Activated naive CD4-positive, alpha-beta T cell treated with anti-CD3 and anti-CD28 coated beads, Interleukin-2, amount 50 U/mL, for 72 hours (primary cell): ENCODE measurements at places on chromosomes 16 and 17. TPM values are rescaled to one million over a fixed set of nuclear protein-coding genes. Genes with fewer than 3 reads are reported as not detected.

The DHRS7C gene
- total RNA-seq, result not detected

The TBC1D28 gene
- total RNA-seq, result not detected

The GHDC gene
- 10.5 TPM for total RNA-seq

The SAP30BP gene
- 78.8 TPM for total RNA-seq

The ZC3H7A gene
- 108 TPM for total RNA-seq

The PPM1E gene
- 0.07 TPM for total RNA-seq

The NTN3 gene
- total RNA-seq, result not detected

The ATP2A3 gene
- 83.0 TPM for total RNA-seq

The CNTD1 gene
- not detected for total RNA-seq

The CCDC200 gene
- not detected for total RNA-seq

The SLC6A4 gene
- total RNA-seq, result not detected

The YPEL2 gene
- total RNA-seq, result 7.0 TPM

The PPP1R9B gene
- 74.4 TPM for total RNA-seq

The KCNH6 gene
- not detected for total RNA-seq

The RSKR gene
- total RNA-seq, result 29.7 TPM

The KRT14 gene
- not detected for total RNA-seq

The HSD17B1 gene
- 1.7 TPM for total RNA-seq

The MYOCD gene
- not detected for total RNA-seq

GRCh38 chr17:77308861-77309726, 168.3 kb downstream of the SEC14L1 start:
- no peak for DNase-seq

- DNase-seq, result no peak
These were observed 7.7 kb downstream of the SALL1 start for GRCh38 chr16:51143196-51143977.

DNA sequence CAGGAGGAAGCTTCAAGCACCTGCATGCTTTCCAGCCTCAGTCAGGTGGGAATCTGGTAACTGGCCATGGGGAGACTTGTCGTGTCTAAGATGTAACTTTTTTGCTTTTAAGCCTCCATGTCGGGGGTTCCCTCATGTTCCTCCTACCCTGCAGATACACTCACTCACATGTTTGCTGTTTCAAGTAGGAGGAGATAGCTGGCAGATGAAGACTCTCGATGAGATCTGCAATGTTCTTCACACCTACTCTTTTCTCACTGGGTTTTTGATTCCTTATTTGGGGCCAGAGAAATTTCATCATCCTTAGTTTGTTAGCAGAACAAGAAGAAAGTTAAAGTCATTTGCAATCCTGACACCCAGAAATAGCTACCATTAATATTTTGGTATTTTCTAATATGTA, 24.7 kb downstream of the UTP4 start:
- no peak for DNase-seq

DNA sequence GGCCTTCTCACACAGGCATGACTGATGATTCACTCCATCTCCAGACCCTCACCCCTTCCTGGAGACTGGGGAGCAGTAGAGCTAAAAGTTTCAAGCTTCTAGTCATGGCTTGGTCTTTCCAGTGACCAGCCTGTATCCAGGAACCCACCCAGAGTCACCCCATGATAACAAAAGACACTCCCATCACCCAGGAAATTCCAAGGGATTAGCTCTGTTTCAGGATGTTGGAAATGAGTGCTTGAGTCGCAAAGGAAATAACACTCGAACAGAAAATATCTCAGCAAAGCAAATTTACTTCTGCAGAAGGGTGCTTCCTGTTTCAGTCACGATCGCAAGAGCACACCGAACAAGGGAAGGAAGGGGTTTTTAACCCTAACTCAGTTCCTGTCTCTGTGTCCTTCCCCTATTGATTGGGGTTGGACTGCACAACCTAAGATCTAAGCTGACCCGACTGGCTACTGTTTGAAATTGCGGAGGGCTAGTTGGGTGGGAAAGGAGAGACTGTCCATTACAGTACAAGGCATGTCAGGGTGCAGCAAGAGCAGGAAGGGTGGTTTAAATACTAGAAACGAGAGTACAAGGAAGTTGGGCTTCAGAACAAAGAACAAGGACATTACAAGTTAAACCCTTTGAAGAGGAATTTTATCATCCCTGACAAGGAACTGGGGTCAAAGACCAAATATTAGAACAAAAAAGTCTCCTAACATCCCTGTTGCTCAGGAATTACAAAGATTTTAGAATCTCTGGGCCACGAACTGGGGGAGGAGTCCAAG, 224.4 kb upstream of the CACNG5 start:
- no peak for DNase-seq

DNA sequence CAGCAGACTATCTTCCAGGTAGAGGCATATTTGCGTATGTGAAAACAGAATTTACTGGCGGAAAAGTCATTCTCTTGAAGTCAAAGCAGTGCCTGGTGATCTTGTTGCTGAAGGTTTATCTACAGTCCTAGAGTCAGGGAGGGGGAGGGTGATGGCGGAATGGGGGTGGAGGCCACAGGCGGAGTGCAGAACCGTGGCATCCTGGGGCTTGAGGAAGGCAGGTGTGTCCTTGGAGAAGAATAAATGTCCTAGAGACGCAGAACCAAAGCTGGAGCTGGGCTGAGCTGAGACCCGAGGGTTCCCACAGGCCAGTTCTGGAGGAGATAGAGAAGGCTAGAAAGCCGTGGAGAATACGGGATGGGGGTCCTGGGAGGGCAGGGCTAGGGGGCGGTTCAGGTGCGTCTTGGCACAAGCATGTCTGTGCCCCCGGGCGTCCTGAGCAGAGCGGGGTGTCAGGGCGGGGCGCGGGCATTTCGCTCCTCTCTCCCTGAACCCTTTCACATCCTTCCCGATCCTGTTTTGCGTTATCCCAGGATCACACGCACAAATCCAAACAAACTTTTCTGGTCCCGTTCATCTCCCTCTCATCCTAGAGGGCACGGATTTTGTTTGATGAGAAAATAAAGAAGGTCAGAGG, 76.9 kb upstream of the CREBBP start:
- DNase-seq, result no peak

GRCh38 chr16:4487955-4488498, 11.8 kb downstream of the HMOX2 start:
- DNase-seq, result no peak

- no peak for DNase-seq
These were observed 8.4 kb upstream of the SREBF1 start for GRCh38 chr17:17845046-17845775.

DNA sequence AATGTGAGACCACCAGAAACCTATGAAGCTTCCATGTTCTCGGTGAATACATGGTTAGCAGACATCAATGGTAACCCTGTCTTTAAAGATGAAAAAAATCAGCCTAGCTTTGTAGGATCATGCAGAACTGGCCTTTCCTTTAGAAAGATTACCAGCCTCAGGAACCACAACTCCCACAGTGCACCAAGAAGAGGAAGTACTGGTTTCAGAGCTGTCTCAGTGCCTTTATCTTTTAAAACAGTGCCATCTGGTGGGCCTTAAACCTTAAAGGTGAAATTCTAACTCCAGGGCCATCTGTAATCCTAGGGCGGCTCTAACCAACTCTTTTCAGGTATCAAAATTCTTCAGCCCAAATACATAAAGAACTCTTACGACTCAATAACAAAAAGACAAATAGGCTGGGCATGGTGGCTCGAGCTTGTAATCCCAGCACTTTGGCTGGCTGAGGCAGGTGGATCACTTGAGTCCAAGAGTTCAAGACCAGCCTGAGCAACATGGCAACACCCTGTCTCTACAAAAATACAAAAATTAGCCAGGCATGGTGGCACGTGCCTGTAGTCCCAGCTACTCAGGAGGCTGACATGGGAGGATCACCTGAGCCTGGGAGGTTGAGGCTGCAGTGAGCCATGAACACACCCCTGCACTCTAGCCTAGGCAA, 5.4 kb downstream of the ATPAF2 start:
- DNase-seq, result no peak

GRCh38 chr17:7019839-7020519, 2.9 kb upstream of the BCL6B start:
- DNase-seq, result no peak

DNA sequence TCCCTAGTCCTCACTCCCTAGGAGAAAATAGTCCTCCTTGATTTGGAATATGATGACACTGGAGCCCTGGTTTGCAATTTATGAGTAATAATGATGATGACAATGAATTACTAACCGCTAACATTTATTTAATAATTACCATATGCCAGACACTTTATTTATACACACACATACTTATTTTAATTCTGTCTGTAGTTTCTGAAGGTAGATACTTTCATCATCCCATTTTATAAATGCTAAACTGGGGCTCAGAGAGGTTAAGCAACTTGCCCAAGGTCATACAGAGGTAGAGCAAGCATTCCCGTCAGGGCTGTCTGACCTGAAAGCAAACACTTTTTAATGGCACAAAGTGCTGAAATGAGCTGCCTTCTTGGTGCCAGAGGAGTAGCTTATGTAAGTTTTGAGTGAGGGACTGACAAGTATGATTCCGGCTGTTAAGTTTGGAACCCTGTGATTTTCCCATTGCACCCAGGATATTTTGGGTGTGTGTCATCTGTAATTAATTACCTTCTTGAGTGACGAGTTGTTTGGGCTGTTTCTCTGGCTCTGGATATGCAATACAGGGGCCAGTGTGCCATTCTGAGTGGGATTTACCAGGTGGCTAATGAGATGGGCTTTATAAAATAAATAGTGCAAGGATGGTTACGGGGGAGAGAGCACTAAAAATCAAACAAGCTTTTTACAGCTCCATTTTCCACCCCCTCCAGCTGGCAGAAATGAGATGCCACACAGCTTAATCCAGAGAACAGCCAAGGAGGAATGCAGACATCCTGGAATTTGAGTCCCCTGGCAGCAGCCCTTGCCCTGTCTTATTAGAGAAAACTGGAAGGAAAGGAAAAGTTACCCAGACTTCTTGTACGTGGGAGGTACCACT, 211.8 kb downstream of the SNX29 start:
- DNase-seq, result no peak

GRCh38 chr17:80604670-80605010, 60.0 kb downstream of the RPTOR start:
- DNase-seq, result no peak

- DNase-seq, result no peak
These were observed 61.5 kb downstream of the RBFOX3 start for GRCh38 chr17:79549141-79549915.

- no peak for DNase-seq
These were observed 12.0 kb upstream of the RPL13 start for GRCh38 chr16:89548344-89549006.

DNA sequence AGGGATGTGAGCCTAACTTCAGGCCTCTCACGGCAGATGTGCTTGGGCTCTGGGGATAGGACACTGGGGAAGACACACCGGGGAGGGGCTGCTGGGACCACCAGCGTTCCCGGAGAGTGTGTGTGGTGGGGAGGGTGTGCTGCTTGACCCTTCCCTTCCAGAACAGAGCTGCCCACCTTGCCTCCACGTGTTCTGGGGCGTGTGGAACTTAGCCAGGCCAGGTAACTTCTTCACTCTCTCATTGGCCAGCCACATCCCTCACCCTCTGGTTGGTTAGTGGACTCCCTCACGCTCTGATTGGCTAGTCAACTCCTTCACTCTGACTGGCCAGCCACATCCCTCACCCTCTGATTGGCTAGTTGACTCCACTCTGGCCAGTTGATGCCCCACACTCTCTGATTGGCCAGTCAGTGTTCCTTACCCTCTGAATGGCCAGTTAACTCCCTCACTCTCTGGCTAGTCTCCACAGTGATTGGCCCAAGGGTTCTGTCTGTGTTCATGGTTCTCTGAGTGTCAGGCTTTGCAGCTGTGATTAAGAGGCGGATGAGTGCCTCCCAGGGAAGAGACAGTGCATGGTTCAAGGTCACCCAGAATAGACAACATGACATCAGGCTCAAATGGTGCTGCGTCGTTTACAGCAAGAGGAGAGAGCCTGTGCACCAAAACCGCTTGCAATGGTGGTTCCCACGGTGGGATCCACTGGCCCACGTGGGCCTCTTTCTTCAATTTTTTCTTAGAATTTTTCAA, 10.0 kb downstream of the TMEM235 start:
- DNase-seq, result no peak

GRCh38 chr17:56130026-56130425, 23.2 kb upstream of the ANKFN1 start:
- no peak for DNase-seq

DNA sequence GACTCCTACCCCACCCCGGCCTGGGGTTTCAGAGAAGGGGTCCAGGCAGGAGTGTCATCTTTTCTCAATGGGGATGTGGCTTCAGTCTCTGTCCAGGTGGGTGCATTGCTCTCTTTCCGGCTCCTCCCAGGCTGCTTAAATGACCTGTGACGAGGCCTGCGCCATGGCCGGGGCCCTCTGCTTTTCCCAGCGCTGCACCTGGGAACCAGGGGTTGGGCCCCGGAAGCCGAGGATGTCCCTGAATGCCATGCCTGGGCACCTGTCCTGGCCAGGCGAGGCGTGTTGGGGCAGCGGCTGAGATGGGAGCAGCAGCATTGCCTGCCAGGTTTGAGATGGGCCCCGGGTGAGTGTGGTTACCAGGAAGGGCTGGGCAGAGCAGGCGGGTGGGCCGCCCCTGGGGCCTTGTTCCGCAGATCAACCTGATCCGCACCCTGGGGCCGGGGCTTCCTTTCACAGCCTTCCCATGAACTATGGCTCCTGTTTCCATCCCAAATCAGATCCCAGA, 147.4 kb downstream of the SEC14L1 start:
- no peak for DNase-seq

- peak; percentile 54 for DNase-seq
These were observed 754 bp upstream of the SLFN11 start for GRCh38 chr17:35373984-35374765.

DNA sequence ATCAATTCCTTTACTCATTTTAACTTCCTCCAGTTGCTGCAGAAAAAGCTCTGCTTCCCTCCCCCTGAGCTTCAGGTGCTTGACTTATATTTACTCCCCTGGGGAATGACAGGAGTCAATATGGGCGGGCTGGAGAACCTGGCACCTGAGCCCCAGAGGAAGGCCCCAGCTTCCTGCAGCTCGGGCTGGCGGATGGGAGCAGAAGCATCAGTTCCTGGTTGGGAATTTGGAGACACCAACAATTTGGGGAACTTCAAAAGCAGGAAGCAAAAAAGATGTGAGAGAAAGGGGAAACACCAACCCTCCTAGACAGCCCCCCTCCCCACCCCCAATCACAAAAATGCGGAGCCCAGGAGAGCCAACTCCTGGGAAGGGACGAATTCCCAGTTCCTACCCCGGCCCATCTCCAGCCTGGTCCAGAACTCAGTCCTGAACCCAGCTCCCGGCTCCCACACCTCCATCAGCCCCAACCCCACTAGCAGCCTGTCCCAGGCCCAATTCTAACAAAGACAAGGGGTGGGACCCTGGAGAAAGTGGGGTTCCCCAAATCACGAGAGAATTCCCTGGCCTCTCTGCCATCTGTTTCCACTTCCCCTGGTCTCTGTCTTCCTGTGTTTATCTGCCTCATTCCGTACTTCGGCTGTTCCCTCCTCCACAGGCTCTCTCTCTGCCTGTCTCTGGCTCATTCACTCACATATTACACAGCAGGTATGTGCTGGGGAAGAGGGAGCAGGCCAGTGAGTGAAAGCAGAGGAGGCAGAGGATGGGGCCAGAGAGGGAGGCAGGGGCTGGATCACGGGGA, 16.2 kb upstream of the ASGR2 start:
- DNase-seq, result no peak
